ENCODE measurements at places on chromosomes 1 and 21.

DNA sequence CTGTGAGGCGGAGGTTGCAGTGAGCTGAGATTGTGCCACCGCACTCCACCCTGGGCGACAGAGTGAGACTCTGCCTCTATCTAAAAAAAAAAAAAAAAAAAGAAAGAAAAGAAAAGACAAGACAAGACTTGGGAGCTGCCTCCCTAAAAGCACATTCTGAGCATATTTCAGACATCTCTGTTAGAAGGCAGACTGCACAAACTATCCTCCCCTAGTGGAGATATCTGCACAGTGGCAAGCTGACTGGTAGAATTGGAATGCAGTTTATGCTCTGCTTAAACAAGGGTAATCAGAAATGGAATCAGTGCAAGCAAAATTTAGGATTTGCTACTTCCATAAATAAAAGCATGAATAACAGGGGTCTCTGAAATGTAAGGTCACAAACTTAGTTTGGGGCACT is 31.8 kb downstream of the GNG4 start:
- DNase-seq: peak; percentile 83

DNA sequence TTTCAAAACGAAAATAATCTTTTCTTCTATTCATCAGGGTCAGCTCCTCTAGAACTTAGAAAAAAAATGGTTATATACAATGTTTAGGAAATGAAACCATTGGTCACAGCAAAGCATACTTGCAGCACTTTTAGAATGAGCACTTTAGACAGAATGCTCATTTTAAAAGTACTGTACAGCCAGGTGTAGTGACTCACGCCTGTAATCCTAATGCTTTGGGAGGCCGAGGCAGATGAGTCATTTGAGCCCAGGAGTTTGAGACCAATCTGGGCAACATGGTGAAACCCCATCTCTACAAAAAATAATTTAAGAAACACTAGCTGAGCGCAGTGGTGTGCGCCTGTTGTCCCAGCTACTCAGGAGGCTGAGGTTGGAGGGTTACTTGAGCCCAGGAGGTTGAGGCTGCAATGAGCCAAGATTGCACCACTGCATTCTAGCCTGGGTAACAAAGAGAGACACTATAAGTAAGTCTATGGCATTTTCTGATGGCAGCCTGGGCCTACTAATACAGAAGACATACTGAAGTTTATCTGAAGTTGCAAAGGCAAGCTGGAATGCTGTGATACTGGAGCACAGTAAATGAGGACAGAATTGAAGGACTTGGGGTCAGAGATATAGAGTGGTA is 48.9 kb upstream of the ZNF326 start:
- no peak for DNase-seq

DNA sequence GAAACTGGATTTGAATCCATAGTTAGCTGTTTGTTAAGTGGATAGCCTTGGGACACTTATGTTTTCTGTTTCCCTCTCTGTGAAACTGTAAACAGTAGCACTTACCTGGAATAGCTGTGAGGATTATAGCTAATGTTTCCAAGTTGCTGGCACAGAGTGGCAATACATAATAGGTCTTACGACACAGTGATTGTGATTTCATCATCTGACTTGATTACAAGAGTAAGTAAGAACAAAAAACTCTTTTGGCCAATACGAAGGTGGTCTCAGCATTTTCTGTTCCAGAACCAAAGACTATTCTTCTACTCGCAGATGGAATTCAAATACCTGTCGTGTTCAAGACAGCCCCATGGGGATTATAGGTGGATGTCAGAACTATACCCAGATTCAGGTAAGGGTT is 2.1 kb downstream of the C8B start:
- DNase-seq: no peak

DNA sequence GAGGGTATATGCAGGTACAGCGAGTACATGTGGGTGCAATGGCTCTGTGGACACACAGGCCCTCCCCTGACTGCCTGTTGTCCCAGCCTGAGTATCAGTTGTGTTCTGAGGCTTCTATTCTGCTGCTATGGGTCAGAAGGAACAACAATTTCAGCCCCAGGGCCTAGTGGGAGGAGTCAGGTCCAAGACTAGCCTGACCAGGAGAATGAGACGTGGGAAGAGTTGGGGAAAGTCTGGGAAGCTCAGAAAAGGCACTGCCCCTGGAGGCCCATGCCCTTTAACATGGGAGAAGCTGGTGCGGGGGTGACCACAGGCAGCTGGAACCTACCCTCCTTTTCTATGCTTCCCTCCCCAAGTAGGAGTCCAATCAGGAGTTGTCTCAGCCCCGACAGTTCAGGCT is 7.7 kb downstream of the IGSF8 start:
- no peak for DNase-seq
